ENCODE measurements at places on chromosomes 7 and 10. TPM values are rescaled to one million over a fixed set of nuclear protein-coding genes. Genes with fewer than 3 reads are reported as not detected.

GRCh38 chr10:60611291-60611747 is 167.0 kb upstream of the CDK1 start:
- peak; percentile 55 for DNase-seq
- H3K27ac ChIP-seq = no peak overlapping the region
- peaks cover 5% of the 10 kb centered on the region for H3K4me1 ChIP-seq
- H3K36me3 ChIP-seq = no peaks in the 10 kb centered on the region

DNA sequence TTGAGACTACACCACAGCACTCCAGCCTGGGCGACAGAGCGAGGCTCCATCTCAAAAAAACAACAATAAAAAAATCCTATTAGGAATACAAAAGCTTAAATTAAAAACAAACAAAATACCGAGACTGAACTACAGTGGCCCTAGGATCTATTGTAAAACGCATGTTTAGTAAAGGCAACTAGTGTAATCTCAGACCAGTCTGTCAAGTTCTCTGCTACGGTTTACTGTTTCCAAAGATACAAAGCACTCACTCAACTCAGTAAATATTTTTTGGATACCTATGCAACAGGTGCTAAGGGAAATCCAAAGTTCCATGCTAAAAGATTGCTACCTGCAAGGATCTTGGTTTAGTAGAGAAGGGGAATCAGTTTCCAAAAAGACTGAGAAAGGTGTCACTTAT is 3.4 kb upstream of the MIOS start:
- H3K36me3 ChIP-seq = no peaks in the 10 kb centered on the region
- peaks cover 25% of the 10 kb centered on the region for H3K4me1 ChIP-seq
- H3K27ac ChIP-seq = no peak overlapping the region
- DNase-seq = no peak
- H3K4me3 ChIP-seq = no peak overlapping the region
- no peaks in the 10 kb centered on the region for H3K27me3 ChIP-seq

Gene NPSR1
- total RNA-seq = not detected

Gene GPNMB
- 2.8 TPM for total RNA-seq

DNA sequence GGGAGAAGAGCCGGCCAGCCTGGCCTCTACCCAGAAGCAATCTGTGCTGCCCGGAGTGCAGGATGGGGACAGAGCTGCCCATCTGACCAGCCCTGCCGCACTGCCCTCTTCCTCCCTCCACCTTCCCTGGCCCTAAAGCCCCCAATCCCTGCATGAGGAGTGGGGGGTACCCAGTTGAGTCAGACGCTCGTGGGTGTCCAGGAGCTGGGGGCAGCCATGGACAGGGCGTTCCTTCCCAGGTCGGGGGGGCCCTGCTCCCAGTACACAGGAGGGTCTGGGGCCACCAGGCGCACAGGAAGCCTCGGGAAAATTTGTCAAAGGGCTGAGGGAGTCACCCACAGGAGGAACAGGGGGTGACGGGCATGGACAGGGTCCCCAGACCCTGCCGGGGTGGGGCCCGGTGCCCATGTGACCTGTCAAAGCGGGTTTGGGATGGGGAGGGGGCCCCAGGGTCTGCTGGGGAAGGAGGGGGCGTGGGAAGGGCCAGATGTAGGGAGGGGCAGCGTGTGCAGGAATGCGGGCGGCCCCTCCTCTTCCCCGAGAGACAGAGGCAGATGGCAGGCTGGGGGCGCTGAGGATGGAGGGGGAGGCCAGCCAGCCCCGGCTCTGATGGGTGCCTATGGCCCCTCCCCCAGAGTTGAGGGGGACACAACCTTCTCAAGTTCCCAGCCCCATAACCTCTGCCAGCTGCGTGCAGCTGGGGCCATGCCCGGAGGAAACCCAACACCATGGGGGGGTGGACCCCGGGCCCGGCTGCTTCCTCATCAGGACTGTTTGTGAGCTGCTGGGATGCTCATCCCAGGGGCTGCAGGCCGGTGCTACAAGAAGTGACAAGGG is 21.5 kb upstream of the GRIFIN start:
- H3K27me3 ChIP-seq = no peaks in the 10 kb centered on the region
- H3K27ac ChIP-seq = no peak overlapping the region
- no peak for DNase-seq
- H3K36me3 ChIP-seq = no peaks in the 10 kb centered on the region
- no peaks in the 10 kb centered on the region for H3K4me1 ChIP-seq
- H3K4me3 ChIP-seq = no peak overlapping the region

DNA sequence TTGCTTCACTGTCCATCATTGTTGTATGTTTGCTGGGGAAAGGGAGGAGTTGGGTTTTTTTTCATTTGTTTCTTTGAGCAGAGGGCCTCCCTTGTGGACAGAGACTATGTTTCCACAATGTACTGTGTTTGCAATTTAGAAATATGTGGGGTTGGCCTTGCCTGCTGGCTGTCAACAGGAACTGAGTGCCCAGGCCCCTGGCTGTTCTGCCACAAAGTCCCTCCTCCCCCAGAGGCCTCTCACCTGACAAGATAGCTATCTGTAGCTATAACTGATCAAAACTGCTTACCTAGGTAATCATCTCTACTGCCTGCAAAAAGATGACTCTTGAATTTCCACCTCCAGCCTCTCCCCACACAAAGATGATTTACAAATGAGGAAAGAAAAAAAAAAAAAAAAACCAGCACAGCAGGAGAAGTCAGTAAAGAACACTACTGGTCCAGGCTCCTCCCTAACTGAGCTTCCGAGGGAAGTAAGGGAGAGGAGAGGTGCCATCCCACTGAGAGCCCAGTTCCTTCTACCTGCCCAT is 121.8 kb downstream of the SGMS1 start:
- H3K4me1 ChIP-seq = peaks cover 10% of the 10 kb centered on the region
- H3K4me3 ChIP-seq = no peak overlapping the region
- H3K27me3 ChIP-seq = no peaks in the 10 kb centered on the region
- no peak overlapping the region for H3K27ac ChIP-seq
- H3K36me3 ChIP-seq = no peaks in the 10 kb centered on the region

Gene COL17A1
- total RNA-seq = 3.5 TPM

Gene FAM25C
- not detected for total RNA-seq

DNA sequence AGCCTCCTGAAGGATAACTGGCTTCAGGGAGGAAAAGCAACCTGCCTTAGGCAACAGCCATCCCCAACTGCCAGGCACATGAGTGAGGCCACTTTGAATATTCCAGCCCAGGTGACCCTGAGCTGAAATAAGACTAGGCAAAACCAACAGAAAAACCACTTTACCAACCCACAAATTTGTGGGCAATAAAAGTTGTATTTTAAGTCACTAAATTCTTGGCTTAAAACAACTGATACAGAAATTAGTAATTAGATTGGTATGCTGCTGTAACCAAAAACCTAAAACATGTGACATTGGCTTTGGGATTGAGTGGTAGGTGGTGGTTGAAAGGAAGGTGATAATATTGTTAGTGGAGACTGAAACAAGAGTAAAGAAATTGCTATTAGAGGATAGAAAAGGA is 39.9 kb downstream of the ABCB4 start:
- peaks cover 5% of the 10 kb centered on the region for H3K4me1 ChIP-seq
- H3K27ac ChIP-seq = no peak overlapping the region
- H3K27me3 ChIP-seq = no peaks in the 10 kb centered on the region
- no peak for DNase-seq
- H3K4me3 ChIP-seq = no peak overlapping the region

DNA sequence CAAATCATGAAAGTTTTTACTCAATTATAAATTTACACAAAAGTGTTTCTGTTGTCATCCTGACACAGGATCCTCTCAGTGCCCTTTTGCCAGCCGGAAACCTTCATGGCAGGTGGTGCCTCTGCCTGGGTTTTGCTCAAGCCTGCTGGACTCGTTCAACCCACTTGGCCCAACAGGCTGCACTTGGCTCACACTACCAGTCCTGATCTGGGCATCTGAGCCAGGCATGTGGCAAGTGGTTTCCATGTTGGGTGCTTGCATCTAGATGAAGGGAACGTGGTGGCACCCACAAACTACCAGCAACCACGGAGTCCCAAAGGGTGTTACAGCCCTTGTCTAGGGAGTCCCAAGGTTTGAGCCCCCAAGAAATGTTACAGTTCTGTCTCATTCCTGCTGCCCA is 162.3 kb upstream of the CSTF2T start:
- H3K27me3 ChIP-seq = no peaks in the 10 kb centered on the region
- no peak for DNase-seq
- no peak overlapping the region for H3K27ac ChIP-seq
- H3K36me3 ChIP-seq = no peaks in the 10 kb centered on the region

DNA sequence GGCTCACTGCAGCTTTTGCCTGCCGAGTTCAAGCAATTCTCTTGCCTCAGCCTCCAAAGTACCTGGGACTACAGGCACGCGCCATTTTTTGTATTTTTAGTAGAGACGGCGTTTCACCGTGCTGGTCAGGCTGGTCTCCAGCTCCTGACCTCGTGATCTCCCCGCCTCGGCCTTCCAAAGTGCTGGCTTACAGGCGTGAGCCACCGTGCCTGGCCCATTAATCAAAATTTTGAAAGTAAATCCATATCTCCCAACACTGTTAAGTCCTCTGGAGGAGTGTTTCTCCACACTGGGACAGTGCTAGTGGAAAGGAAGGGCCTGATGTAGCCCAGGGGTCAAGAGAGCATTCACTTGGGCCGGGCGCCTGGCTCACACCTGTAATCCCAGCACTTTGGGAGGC is 644.6 kb downstream of the SH2D4B start:
- no peaks in the 10 kb centered on the region for H3K36me3 ChIP-seq
- no peak for DNase-seq
- H3K4me1 ChIP-seq = no peaks in the 10 kb centered on the region
- no peak overlapping the region for H3K27ac ChIP-seq

DNA sequence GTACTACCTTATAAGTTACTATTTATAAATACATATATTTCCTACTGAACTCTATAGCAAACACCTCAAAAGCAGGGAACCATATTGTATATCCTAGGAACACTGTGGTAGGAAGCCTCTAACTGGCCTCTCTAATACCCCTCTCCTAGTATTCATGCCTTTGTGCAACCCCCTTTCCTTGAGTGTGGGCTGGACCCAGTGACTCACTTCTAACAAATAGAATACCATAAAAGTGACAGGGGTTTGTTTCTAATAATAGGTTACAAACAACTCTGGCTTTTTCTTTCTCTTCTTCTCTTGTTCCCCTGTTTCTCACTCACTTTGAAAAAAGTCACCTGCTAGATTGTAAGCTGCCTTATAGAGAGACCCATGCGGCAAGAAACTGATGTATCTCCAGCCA is 51.6 kb upstream of the MACC1 start:
- DNase-seq = no peak
- H3K27ac ChIP-seq = no peak overlapping the region
- peaks cover 3% of the 10 kb centered on the region for H3K4me1 ChIP-seq
- no peaks in the 10 kb centered on the region for H3K27me3 ChIP-seq

Gene FOXI2
- not detected for total RNA-seq

GRCh38 chr10:97644936-97645335 is 4.5 kb downstream of the PI4K2A start:
- no peak overlapping the region for H3K4me3 ChIP-seq
- no peak for DNase-seq
- peaks cover 18% of the 10 kb centered on the region for H3K36me3 ChIP-seq
- H3K27me3 ChIP-seq = no peaks in the 10 kb centered on the region
- H3K27ac ChIP-seq = no peak overlapping the region

- H3K36me3 ChIP-seq = peaks cover 27% of the 10 kb centered on the region
- no peak for DNase-seq
- no peaks in the 10 kb centered on the region for H3K27me3 ChIP-seq
- no peak overlapping the region for H3K4me3 ChIP-seq
- no peak overlapping the region for H3K27ac ChIP-seq
- H3K4me1 ChIP-seq = peaks cover 7% of the 10 kb centered on the region
These were observed 4.4 kb downstream of the RBM33 start for GRCh38 chr7:155648752-155649339.

DNA sequence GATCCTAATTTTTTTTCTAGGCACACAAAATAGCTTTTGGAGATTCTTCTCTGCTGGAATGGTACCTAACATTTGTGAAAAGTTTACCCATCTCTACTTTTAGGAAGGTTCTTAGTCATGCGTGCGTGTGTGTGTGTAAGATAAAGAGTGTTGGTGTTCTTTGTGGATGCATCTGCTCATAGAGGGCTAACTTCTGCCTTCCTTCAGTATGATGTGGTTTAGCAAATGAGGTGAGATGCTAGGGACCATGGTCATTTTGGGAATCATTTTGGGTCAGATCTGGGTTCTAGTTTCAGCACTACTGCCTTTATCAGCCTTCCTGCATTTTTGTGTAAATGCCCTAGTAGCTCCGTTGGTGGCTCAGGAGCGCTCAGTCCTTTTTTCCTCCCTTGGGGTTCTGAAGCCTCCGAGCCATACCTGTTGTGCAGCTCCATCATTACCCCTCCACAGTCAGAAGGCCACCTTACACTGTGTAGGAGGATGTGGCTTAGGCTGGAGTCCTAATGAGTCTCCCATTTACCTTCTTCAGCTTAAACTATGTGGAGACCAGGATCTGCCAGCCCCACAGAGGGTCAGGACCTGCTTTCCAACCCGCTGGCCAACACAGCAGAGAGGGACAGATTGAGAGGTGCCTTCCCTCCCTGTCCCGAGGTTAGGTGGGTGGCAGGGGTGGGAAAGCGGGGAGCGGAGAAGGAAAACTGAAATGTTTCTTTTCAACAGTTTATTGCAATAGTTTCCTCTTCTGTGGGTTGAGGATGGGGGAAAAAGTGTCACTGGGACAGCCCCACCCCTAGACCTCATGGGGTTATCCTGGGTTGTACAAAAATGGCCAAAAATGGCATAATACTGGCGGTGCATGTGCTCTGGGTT is 31.2 kb downstream of the TSPAN14 start:
- DNase-seq = no peak
- no peaks in the 10 kb centered on the region for H3K27me3 ChIP-seq
- peaks cover 68% of the 10 kb centered on the region for H3K4me1 ChIP-seq
- H3K36me3 ChIP-seq = no peaks in the 10 kb centered on the region

Gene SLC18A2
- not detected for total RNA-seq

- no peak for DNase-seq
- 0 out of 2 replicates have a peak, but pooled peaks cover 5% of the 10 kb centered on the region for H3K36me3 ChIP-seq
- no peaks in the 10 kb centered on the region for H3K4me1 ChIP-seq
- no peak overlapping the region for H3K27ac ChIP-seq
These were observed 43.0 kb downstream of the SLC25A40 start for GRCh38 chr7:87833130-87833529.

DNA sequence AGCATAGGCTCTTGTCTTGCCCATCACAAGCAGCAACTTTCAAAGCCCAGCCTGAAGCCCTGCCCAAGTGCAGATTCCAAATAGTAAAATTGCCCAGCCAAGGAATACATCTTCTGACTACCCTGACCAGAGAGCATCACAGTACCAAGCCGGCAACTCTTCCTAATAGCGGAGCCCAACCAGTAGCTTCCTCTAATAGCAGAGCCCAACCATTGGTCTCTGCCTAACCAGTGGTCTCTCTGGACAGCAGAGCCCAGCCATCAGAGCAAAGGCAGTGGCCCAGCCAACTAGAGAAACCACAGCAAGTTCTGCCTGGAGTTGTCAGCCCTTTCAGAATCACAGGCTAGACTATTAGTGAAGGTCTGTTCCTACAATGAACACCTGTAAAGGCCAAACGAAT is 285.6 kb downstream of the HGF start:
- H3K4me3 ChIP-seq = no peak overlapping the region
- no peaks in the 10 kb centered on the region for H3K36me3 ChIP-seq
- H3K27ac ChIP-seq = no peak overlapping the region
- no peaks in the 10 kb centered on the region for H3K4me1 ChIP-seq
- no peak for DNase-seq
- H3K27me3 ChIP-seq = no peaks in the 10 kb centered on the region

- H3K27ac ChIP-seq = no peak overlapping the region
- no peaks in the 10 kb centered on the region for H3K36me3 ChIP-seq
- no peaks in the 10 kb centered on the region for H3K4me1 ChIP-seq
- H3K27me3 ChIP-seq = peaks cover 29% of the 10 kb centered on the region
- H3K4me3 ChIP-seq = no peak overlapping the region
These were observed 11.5 kb downstream of the C10orf71 start for GRCh38 chr10:49310460-49310859.
